Spinal cord (tissue), 10 donors: ENCODE measurements at places on chromosomes 4 and X.

DNA sequence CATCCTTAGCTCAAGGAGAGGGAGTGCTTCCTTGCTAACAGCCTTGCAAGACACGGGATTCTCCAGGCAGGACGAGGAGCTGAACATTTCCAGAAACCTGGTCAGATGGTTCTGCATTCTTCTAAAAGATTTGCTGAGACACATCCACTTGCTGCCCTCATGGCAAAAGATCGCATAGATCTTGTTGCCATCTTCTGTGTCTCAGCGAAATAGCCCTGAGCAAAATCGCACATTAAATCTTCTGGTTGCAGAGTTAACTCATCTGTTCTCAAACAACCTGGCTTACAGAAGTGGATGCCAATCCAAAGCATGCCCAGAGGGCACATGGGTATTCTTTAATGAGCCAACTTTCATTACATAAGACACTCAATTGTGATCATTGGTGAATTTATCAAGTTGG lies 167.5 kb downstream of the PRKX start:
- DNase-seq = no peak

DNA sequence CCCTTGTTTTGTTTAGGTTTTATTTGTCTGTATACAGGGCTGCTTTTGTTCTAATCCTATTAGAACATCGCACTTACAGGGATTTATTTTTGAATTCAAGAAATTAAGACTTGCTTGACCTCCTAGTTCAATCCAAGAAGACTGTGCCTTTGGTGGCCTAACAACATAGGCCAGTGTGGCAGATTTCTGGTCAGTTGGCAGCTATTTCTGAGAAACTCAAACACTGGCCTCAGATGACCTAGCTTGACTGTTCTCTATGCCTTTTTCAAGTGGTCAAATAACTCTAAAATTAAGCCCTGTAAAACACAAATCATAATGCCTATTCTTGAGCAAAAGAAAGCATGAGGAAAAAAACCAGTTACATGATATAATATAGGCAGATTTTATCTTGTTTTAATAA lies 89.3 kb upstream of the GPR34 start:
- peak; percentile 31 for DNase-seq

DNA sequence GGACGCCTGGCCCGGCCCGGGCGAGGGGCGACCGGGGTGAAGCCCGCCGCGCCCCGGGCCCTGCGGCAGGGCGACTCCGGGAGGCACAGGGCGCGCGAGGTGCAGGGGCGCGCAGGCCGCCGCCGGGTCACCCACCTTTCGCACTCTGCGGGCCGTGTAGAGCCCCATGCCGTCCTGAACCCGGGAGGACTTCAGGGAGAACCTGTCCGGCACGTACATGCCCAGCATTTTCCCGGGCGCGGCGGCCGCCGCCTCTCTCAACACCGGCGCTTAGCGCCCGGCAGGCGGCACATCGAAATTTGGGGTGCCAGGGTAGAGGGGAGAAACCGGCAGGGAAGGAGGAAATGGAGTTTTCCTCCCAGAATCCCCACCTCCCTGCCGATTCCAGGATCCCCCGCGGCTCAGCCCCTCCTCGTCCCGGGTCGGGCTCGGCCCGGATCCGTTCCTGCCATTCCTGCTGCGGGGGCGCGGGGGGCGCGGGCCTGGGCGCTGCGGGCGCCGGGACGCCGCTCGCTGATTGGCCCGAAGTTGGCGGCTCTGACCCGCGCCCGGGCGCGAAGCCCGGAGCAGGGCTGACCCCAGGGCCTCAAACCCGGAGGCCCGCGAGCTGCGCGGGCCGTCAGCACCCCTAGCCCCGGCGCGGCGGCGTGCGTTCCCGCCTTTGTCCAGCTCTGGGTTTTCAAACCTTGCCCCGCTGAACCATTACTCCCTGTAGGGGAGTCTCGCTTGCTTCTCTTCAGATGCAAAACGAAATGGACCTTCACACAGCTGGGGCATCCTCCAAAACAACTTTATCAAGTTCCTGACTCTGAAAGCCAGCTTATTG lies at the start of gene PRDM5:
Gene PRDM5, minus strand, starts transcription at position 346 of the 826 bp plus-strand sequence. Its CDS starts 118 bp downstream, at position 228.
- DNase-seq = peak; percentile 46

DNA sequence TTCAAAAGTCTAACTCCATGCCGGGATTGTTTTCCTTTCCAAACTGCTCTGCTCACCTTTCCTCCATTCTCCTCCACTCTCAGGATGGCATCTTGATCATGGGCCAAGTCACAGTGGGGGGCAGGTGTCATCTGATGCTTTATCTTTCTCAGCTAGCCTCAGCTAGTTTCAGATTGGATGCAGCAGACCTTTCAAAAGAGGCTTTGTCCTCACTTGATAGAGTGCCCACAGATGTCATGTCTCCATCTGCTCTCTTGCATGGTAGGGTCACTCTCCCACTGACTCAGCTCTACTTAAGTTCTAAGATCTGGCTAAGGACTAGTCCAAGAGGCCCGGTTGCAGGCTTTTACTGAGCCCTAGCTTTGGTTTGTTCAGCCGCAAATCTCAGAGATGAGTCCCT lies 341.8 kb upstream of the GALNT7 start:
- DNase-seq = no peak

DNA sequence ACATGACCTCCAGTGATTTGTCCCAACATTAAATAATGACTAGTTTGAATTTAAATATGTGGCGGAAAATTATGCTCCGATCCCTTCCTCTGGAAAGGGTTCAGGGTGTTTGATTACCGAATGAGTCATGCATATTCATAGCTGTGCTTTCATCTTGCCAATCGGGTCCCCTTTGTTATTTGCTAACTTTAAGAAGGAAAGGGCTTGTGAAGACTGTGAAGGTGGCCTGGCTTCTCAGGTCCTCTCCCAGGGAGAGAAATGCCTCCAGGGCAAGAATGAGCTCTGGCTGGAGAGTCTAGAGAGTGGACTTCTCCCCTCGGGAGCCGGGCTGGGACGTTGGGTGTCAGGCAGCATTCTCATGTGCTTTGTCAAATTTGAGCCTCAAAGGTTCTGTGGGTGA lies 155.5 kb upstream of the PSAPL1 start:
- DNase-seq = no peak

GRCh38 chrX:65866146-65866545 lies 173.7 kb downstream of the VSIG4 start:
- DNase-seq = no peak

DNA sequence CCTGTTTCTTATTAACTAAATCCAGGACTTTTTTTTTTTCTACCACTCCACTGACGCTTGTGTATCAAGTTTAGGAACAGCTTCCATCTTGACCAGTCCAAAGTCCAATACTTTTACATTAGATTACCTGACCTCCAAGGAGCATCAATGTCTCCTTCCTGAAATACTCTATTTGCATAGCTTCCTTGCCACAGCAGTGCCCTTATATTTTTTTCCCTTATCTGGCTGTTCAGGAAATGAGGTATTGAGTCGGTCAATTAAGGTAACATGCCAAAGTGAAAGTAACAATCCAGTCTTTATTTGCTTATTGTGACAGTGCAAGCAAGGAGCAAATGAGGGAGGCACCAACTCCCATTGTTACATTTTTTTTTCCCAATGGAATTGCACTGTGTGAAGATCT lies 730.8 kb upstream of the NDST4 start:
- no peak for DNase-seq

DNA sequence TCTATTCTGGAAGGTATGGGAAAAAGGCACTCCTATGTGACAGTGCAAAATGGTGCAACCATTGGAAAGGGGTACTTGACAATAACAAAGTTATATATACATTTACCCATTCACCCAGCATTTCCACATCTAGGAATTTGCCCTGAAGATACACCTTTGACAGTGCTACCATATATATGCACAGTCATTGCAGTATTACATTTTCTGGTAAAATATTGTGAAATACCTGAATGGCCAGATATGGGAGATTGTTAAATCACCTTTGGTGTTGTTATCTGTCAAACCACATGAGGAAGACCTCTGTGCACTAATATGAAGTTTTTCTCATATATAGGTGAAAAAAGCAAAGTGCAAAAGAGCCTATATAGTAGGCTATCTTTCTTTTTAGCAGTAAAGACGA lies 53.5 kb downstream of the SMAD1 start:
- DNase-seq = no peak

DNA sequence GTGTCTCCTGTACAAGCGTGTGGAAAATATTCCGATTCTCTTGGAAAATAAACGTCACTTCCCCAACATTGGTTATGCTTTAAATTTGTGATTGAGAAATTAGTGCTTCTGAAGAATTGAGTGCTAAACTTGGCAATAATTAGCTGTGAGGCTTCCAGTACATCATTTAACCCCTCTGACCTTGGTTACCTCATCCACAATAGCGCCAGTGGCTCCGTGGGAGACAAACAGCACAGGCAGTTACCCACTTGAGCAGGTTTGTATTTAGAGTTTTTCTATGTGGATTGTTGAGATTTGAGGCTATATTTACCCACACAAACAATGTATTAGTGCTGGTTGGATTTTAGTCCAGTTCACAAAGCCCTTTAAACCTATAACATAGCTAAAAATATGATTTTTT lies 476.5 kb downstream of the NKX6-1 start:
- no peak for DNase-seq

DNA sequence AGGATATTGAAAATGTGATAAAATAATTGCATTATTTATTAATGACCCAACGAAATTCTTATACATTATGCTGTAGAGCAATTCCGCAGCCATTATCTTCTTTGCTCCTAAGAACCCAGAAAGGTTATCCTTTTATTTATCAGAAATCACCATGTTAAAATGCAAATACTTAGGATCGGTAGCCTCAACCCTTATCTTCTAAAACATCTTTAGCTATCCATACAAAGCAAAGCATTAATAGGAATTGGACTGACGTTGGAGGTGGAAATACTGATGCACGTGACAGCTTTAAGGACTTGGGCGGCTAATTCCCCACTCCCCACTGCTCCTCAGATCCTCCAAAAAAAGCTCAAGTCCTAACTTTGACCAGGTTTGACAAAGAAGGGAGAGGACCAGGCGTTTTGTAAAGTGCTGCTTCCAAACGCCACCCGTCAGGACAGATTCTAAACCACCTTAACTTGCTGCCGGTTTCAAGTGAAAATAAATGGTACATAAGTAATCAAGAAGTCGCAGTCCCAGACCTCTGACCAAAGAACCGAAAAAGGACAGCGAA lies 539 bp upstream of the SPCS3 start:
- no peak for DNase-seq

GRCh38 chr4:108901291-108901690 lies 138.4 kb upstream of the ETNPPL start:
- no peak for DNase-seq

DNA sequence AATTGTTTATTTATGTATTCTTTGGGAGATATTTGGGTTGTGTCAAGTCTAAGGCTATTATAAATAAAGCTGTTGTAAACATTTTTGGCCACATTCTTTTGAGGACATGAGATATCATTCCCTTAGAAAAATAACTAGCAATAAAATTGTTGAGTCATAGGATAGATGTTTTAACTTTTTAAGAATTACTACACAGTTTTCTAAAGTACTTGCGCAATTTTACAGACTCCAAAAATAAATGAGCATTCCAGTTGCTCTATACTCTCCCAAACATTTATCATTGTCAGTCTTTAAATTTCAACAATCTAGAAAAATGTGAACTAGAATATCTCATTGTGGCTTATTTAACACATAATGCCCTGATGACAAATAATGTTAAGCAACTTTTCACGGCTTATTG lies 189.1 kb upstream of the ADGRL3 start:
- DNase-seq = no peak

GRCh38 chr4:114535725-114536124 lies 62.9 kb upstream of the UGT8 start:
- no peak for DNase-seq

GRCh38 chrX:111811831-111812230 lies 64.2 kb upstream of the TRPC5OS start:
- no peak for DNase-seq

- no peak for DNase-seq
Measured at GRCh38 chr4:41839916-41840854, 91.7 kb upstream of the PHOX2B start.

- DNase-seq = no peak
Measured at GRCh38 chr4:58679051-58679450, 1568.9 kb upstream of the IGFBP7 start.

DNA sequence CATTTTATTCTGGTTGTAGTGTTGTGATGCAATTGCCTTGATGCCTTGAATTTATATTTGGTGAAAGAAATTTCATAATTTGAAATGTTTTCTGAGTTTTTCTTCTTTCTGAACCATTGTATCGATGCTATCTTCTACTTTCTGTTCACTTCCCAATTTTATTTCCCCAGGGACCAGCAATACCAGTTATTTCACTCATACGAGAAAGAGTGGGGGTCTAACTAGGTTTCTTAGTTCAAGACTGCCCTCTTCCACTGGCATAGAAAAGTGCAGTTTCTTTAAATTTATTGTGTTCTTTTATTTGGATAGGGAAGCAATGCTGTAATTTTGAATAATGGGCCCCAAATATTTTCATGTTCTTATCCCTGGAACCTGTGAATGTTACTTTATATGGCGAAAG lies 544.0 kb upstream of the ADGRL3 start:
- DNase-seq = peak; percentile 34

DNA sequence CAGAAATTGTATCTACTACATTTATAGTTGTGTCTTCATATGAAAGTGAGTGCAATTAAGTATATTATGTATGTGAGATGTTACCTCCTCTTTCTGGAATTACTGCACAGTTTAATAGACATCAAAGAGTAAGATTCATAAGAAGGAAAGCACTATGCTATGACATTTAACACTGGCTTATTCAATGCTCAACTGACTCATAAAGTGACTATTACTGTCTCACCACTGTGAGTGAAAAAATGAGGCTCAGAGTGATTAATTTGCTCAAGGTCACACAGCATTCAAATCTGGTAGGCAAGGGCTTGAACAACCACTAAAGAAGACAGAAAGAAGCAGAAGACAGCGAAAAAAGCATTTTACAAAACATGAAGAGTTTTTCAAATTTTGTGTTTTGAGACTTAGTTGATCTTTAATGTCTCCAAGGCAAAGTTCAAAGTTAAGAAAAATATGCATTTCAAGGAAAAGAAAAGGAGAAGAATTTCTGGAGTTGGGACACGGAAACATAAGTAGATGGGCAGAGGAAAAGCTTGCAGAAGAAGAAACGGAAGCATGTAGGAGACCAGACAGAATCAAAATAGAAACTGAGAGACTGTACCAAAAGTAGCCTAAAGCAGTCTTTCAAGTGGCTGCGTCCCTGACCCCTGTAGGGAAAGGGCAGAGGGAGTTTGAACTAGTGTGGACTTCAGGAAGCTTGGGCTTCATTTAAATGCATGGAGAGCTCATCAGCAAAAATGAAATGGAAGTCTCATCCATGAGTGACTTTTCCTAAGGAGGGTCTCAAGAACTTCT lies 66.3 kb downstream of the KCNIP4 start:
- no peak for DNase-seq

GRCh38 chr4:86368433-86368832 lies 8.6 kb upstream of the MAPK10 start:
- DNase-seq = no peak
